ENCODE measurements at places on chromosomes 2 and 18. TPM values are rescaled to one million over a fixed set of nuclear protein-coding genes. Genes with fewer than 3 reads are reported as not detected.

CCDC148 gene
- 13.5 TPM for total RNA-seq

- no peak for DNase-seq
These were observed 29.3 kb upstream of the MFSD6 start for GRCh38 chr2:190378880-190379237.

ANKRD53 gene
- 2.3 TPM for total RNA-seq

DNA sequence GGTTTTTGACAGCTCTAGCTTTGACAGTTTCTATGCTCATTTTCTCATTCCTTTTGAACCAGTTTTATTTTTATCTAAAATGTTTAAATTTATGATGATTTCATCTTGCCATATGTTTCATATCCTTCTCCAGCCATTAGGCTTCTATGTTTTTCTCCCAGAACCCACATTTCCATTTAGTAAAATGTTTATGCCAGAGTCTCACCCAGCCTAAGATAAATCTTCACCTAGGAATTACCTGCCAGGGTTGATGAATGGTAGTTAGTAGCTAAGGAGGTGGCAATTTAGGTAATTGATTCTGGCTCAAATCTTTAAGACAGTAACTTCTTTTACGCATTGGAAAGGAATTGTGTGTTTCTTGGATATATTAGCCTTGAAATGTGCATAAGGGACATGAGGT lies 83.6 kb downstream of the PRKRA start:
- no peak for DNase-seq

C2orf66 gene
- 1.8 TPM for total RNA-seq

CDK15 gene
- total RNA-seq, result 0.18 TPM

- no peak for DNase-seq
These were observed 145.3 kb upstream of the SLC35G4 start for GRCh38 chr18:11464129-11464528.

- no peak for DNase-seq
These were observed 57.8 kb upstream of the NEUROD1 start for GRCh38 chr2:181738074-181738473.

GULP1 gene
- total RNA-seq, result 70.8 TPM

- no peak for DNase-seq
These were observed 274.3 kb upstream of the TRIB2 start for GRCh38 chr2:12442476-12442847.

DNA sequence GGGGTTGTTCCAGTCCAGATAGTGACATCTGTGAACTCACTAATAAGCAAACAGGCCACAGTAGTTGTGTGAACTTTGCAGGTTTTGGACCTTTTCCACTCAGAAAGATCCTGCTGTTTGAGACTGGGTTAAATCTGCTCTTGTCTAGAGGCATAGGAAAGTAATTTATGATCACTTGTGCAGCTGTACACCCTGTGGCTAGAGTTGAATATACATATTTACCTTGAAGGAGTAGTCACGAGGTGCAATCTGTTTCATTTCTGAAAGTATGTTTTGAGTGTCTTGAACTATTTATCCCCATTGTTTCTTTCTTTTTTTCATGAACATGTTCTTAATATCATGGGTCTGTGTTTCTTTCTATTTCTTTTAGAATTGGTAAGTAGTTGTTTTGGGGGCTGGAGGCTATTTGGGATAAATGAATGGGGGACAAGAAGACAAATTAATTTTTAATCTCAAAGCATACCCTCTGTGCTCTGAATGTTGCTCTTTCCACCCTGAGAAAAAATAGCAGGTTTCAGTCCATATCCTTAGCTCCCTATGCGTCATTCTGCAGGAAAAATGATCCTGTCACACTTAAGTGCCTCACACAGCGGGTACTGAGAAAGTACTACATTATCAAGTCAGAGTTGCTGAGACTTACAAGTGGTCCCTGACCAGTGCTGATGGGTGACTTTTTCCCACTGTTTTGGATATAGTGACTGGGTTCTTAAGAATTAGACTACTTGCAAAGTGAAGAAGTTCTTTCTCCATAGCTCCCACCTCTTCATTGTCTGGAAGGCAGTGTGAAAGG lies 28.2 kb downstream of the DCC start:
- no peak for DNase-seq

CHRNA1 gene
- not detected for total RNA-seq

DNA sequence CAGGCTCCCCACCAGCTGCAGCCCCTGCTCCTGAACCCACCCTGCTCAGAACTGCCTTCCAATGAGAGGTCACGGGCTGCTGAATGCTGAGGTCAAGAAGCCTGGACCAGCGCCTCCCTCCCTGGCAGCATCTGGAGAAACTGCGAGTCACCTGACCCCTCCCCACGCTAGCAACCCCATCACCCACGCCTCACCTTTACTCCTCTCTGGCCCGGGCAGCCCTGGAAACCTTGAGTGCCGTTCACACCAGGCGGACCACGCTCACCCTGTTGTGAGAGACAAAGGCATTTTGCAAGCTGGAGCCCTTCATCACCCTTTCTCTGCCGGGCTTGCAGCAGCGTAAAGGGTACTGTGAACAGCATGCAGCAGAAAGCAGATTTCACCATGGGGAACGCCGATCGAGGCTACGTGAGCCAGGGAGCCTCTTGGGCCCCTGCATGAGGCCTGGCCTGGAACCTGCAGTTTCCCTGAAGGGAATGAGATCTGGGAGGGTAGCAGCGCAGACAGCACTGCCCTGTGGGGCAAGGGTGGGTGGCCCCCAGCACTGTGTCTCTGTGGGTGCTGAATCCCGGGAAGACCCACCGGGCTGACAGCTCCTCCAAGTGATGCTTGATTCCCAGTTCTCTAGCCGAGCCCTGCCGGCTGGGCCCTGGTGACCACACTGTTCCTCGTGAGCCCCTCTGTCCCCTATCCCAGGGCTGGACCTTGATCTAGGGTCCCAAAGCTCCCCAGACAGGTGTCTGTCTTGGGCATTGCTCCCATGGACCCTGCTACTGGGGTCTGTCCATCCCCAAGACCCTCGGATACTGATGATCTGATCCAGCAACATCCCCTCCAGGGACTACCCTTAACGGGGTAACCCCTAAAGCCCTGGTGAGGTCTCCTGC lies 53.8 kb downstream of the COL6A3 start:
- no peak for DNase-seq

DNA sequence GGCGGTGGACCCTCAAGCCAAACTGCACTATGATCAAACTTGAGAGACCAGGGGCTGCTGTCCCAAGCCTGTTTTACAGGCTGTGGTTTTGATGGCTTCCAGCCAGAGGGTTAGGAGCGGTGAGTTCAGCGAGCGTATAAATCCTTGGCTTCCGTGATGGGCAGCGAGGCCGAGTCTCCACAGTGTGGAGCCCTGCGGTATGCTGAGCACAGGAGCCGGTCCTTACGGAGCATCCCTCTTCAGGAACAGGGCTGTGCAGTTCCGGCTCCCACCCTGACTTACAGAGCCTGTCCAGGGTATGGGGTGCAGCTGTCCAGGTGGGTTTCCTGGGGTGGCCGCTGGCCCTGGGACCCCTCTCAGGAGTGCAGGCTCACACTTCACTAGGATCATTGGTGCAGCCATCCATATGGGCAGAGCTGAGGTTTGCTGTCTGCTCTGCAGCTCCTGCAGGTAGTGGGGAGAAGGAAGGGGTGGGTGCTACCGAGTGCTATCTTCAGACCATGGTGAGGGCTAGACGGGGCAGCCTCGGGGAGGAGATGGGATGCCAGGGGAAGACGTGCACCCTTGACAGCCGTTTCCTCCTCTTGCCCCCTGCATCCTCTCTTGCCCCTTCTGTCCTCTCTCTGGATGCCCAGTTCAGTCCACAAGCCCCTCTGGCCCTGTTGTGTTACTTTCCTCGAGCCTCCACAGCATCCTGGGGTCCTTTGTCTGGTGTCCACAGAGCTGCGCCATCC lies 104.3 kb downstream of the FAM210A start:
- DNase-seq, result peak; percentile 77

DNA sequence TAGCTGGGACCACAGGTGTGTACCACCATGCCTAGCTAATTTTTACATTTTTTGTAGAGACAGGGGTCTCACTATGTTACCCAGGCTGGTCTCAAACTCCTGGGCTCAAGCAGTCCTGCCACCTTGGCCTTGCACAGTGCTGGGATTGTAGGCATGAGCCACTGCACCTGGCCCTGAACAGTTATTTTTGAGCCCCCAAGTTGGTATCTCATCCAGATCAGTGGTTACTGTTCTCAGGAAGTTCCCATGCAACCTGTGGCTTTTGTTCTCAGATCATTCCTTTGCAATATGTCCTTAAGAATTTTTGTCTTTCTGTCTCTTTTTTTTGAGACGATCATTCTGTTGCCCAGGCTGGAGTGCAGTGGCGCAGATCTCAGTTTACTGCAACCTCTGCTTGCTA lies 7.7 kb upstream of the CCDC138 start:
- DNase-seq, result no peak

KIF5C gene
- 340 TPM for total RNA-seq

TCF23 gene
- not detected for total RNA-seq

LYPD1 gene
- total RNA-seq, result 81.1 TPM

- no peak for DNase-seq
These were observed 76.6 kb upstream of the LPIN2 start for GRCh38 chr18:3089579-3089978.

UGT1A10 gene
- not detected for total RNA-seq

BOK gene
- 19.1 TPM for total RNA-seq

GRCh38 chr2:120720231-120720630 lies 15.4 kb upstream of the GLI2 start:
- no peak for DNase-seq

DNA sequence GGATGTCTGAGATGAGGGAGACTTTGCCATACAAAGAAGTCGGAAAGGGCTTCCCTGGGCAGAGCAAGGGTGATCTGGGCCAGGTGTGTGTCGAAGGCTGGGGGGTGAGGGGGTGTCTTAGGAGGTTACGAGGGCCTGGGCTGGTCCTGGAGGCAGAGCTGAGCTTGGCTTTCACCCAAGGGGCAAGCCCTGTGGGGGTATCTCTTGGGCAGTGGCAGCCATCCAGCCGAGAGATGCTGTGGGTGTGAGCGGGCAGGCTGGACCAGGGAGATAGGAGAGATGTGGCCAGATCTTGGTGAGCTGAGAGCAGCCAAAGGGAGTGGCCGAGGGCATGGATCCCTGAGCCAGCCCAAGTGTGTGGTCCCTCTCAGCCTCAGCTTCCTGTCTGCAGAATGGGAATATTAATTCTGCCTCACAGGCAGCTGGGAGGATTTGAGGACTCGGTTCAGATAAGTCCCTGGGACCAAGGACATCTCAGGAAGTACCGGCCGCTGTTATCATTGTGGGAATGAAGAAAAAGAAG lies 33.0 kb downstream of the MAL start:
- DNase-seq, result no peak

TAF1B gene
- 53.4 TPM for total RNA-seq

DNA sequence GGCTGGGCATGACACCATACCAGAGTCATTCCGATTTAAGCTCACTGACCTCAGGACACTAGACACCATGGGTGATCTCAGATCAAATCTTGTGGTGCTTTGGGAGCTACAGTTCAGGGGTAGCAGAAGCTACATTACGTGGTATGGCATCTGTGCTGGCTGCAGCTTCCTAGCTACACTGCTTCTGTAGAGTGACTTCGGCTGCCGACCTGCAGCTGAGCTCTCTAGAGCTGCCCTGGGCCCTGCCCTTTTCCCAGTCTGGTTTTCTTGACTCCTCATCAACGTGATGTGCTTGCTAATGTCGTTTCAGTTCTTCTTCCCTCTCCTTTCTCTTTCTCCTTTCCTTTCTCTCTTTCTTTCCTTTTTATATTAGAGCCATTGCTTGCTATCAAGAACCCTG lies 100.2 kb downstream of the AP1S3 start:
- DNase-seq, result no peak

UGT1A6 gene
- not detected for total RNA-seq

DNA sequence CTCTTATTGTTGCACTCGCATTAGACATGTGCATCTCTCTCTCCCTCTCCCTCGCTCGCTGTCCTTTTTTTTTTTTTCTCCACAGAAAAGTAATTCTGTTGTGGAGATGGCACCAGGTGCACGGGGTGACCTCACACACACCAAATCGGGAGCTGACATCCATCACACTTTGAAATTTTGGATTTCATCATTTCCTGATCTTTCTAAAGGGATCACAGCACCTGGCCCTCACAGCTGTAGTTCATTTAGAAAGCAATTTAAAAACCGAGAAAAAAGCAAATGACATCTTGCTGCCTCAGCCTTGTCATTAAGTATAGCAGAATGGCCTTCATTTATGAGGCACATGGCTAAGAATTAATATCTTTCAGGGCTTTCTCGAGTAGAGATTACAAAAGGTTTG lies 717.2 kb downstream of the RNF144A start:
- no peak for DNase-seq

- no peak for DNase-seq
These were observed 26.2 kb downstream of the INPP4A start for GRCh38 chr2:98470851-98471255.

- DNase-seq, result no peak
These were observed 32.8 kb upstream of the DNAH7 start for GRCh38 chr2:196101325-196101991.

CNTNAP5 gene
- 49.7 TPM for total RNA-seq

- no peak for DNase-seq
These were observed 166.3 kb upstream of the SKOR2 start for GRCh38 chr18:47417807-47418206.

OSBPL6 gene
- total RNA-seq, result 15.9 TPM

GRCh38 chr2:200454927-200455801 lies 54.7 kb downstream of the KCTD18 start:
- no peak for DNase-seq

MYCN gene
- 39.5 TPM for total RNA-seq

DNA sequence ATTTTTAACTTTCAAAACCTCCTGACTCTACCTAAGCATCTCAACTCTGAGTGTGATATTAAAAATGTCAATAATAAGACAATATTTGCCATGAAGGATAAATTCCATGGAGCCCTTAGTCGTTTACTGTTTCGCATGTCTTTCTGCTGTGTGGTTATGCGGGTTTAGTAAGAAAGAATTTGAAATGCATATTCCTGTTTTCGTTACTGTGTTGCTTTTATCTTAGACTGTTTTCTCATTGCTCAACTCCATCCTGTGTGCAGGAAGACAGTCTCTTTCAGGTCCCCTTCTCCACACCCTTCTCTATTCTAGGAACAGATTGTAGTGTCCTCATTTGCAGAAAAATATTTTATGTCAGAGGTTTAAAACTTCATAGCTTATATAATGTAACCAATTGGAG lies 82.5 kb upstream of the MAP3K20 start:
- DNase-seq, result no peak

GRCh38 chr2:95062242-95063085 lies 37.0 kb downstream of the MAL start:
- DNase-seq, result no peak

DNA sequence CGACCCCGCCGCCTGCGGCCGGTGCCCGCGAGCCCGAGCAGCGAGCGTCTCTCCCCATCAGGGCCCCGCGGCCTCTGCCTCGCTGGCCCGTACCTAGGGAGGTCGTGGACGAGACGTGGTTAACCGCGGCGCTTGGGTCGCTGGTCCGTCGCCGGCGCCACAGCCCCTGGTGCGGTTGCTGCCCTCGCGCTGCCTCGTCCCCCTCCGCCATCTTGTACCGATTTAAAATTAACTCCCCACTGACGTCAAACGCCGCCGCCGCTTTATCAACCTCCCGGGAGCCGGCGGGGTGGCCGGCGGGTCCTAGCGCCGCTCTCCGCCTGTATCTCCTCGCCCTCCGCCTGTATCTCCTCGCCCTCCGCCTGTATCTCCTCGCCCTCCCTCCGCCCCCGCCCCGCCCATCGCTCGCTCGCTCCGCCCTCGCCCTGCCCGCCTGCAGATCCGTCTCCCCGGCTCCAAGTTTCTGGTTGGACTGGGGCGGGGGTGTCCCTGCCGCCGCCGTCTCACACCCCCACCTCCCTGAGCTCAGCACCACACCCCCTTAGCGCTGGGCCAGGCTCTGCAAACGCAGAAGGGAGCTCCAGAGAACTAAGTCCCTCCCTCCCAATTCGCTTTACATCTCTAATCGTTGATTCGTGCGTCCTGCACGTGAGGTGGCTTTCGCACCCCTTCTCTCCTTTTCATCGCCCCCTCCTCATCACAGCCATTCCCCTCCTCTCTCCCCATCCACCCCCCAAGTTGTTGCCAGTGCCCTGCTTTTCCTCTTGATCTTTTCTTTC lies at the start of gene ATL2:
Gene ATL2 (minus strand): TSS at position 224 of the 779 bp plus-strand sequence. CDS start 13 bp downstream, at position 211.
- DNase-seq, result peak; percentile 92

LDLRAD4 gene
- total RNA-seq, result 81.6 TPM
